Activated CD4-positive, alpha-beta T cell treated with anti-CD3 and anti-CD28 coated beads, Interleukin-2, amount 10 ng/mL, durations not matched to agents 24 days and 14 days (primary cell): ENCODE measurements at places on chromosomes 5 and 9.

DNA sequence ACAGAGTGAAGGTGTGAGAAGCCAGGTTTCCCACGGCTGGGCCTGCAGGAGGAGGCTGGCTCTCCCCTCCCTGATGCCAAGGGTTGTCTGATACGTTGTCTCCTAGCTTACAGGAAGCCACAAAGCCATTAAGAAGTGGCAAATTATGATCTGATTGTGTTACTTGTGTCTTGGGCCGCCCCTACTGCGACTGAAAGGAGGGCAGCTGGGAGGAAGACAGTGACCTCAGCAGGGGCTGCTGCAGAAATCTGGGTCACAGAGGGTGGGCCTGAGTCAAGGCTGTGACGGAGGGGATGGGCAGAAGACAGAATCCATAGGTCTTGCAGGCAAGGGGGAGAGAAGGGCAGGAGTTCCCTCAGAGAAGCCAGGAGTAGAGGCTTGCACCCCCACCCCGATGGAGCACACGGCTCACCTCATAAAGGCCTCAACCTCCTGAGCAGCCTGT is 145.0 kb downstream of the FSTL4 start:
- DNase-seq = no peak

GRCh38 chr5:133831491-133832224 is 136.8 kb downstream of the C5orf15 start:
- no peak for DNase-seq

DNA sequence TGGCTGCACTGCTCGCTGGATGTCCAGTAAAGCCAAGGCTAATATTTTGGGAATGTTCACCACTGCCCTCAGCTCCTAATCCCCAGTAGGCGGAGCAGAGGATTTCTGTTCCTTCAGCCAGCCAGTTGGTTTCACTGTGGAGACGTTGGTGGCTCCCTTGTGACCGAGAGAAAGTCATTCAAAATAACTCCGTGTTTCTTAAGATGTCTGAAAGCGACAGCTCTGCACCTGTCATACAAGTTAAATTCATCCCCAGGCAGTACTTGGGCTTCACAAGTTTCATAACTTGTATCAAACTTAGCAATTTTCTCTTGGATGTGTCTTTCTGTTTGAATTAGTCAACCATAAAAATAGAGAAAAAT is 382 bp upstream of the CDKN2B start:
- no peak for DNase-seq

GRCh38 chr5:1298723-1299510 is 4.0 kb upstream of the TERT start:
- no peak for DNase-seq

- no peak for DNase-seq
Measured at GRCh38 chr9:116334546-116335150, 181.1 kb downstream of the PAPPA start.

DNA sequence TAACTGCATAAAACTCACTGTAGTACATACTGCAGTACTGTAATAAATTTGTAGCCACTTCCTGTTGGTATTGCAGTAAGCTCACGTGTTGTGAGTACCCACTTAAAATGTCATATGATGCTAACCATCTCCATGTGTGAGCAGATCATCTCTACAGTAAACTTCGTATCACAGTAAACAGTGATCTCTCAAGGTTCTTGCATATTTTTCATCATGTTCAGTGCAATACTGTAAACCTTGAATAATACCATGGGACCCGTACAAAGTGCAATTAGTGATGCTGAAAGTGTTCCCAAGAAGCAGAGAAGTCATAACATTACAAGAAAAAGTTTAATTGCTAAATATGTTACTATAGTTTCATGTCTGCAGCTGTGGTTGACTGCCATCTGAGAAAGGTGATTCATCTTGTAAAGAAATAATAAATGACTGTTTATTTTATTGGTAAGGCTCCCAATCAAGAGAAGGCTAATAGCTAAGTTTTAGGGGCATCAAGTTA is 253.8 kb upstream of the POU5F2 start:
- no peak for DNase-seq

- no peak for DNase-seq
Measured at GRCh38 chr5:143062379-143062778, 292.2 kb downstream of the ARHGAP26 start.

DNA sequence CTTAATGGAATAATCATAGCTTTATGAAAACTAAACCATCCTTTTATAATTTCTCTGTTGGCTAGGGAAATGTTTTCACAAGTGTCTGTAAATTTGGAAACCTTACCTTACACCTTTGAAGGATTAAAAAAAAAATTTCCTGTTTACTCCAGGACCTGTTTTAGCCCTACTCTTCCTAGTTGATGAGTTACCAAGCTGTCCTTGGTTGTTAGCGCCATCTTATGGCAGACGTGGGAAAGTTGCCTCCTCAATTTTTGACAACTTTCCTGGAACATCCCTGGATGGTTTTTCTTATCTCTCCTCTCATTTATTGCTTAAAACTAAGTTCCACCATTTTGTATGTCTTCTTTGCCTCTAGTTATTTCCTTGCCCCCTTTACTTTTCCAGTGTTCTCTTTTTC is 25.7 kb downstream of the ZSWIM6 start:
- no peak for DNase-seq

DNA sequence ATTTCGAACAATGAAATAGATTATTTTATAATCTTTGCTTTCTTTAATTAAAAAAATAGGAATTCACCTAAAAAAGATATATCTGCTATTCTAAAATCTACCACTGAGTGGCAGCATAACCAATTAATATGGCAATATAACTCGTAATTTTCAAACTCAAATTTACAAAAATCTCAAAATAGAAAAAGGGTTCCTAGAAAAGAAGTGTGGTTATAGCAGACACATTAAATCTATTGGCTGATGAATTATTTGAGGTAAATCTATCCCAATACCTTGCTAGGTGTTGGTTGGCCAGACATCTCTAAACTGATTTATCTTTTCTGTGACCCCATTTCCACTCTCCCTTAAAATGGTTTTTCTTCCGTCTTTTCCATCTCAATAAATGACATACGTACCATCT is 30.2 kb upstream of the NRG2 start:
- DNase-seq = no peak
